ENCODE measurements at places on chromosomes 16 and 17.

- no peak for DNase-seq
These were observed 40.6 kb downstream of the ELAC2 start for GRCh38 chr17:12977008-12977751.

- DNase-seq = no peak
These were observed 77.6 kb downstream of the NXN start for GRCh38 chr17:901964-902363.

- DNase-seq = no peak
These were observed 46.4 kb upstream of the CDH13 start for GRCh38 chr16:82580298-82580890.

DNA sequence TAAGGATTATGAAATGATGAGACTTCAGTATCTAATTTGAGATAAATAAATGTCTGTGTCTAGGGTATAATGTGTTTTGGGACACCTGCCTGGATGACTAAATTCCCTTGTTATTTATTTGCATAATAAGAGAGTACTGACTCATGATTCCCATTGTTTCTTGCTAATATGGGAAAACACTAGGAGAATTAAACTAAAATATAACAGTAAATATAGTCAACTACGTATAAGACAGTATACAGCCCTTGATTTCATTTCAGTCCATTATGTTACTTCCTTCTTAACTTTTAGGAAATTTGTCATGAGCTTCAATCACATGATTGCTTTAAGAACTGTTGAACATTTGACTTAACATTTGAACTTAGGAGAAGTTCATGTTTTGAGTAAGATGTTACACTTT lies 62.4 kb downstream of the VMP1 start:
- DNase-seq = no peak

DNA sequence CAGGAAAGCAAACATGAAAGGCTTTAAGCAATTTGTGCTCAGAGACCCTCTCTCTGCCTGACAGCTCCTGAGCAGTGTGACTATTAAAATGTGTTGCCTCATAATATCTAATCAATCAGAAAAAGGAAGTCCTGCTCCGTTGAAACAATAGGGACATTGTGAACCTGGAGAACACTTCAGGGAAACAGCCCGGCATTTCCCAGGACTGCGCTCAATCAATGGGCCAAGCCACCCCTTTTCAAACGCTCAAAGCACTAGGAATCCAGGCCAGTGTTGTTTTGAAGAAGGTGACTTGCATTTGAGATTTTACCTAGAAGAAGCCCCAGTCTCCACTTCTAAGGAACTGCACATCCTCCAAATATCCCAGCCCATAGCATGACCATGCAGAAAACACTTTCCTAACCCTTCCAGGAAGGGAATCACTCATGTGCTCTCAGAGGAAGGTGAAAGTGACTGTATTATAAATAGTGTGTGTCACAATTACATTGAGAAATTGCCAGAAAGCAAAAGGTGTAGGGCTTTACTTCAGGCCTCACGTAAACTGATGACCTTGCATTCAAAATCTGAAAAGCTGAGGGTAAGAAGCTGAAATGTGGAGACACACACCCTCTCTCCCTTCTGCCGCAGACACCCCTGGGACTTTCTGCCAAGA lies 19.4 kb downstream of the CDRT4 start:
- DNase-seq = no peak

DNA sequence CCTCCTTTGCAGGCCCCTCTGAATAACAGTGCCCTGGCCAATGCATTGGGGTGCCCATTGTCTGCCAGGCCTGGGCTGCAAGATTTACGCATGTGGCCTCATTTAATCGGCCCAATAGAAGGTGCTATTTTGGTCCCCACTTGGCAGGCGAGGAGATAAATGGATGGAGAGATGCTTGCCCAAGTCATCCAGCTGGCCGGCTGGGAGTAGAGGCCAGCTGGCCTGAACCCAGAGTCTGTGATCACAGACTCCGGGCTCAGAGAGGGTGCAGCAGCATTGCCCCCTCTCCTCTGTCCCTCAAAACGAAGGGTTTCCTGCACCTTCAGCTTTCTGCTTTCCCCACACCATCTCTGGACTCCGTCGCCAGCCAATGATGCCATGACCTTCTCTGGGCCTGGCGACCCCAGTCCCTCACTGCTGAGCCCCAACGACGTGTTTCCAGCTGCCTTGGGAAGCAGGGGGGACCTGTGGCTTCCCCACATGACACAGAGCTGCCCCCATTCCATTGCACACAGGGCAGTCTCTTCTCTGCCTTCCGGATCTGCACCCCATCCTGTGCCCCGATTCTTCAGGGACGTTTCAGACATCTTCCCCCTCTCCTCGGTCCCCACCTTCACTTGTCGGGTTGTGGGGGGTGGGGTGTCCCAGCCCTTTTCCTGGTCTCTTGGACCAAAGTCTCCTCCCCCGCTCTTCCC lies 3.5 kb upstream of the ADGRG1 start:
- DNase-seq = no peak

DNA sequence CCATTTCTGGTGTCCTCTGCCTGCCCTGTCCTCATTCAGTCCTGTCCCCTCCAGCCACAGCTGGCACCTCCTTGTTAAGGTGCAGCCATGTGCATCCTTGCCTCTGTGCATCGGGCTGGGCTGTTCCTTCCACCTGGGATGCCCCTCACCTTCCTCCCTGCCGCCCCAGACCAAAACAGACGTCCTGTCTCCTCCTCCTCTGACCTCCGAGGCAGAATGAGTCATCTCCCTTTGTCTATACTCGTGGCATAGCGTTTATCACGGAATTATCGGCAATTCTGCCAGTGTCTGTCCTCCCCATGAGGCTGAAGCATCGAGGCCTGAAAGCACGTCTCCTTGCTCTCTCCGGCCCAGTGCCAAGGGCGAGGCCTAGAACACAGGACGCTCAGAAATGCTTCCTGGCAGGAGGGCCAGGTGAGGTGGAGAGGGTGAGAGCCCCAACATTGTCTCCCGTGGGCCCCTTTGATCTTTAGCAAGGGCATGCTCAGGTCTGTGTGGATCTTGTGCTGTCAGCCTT lies 4.6 kb downstream of the RAI1 start:
- no peak for DNase-seq

GRCh38 chr16:704552-705380 lies 835 bp downstream of the FBXL16 start:
- no peak for DNase-seq

- DNase-seq = no peak
These were observed 73.8 kb downstream of the XYLT1 start for GRCh38 chr16:17396762-17397498.

DNA sequence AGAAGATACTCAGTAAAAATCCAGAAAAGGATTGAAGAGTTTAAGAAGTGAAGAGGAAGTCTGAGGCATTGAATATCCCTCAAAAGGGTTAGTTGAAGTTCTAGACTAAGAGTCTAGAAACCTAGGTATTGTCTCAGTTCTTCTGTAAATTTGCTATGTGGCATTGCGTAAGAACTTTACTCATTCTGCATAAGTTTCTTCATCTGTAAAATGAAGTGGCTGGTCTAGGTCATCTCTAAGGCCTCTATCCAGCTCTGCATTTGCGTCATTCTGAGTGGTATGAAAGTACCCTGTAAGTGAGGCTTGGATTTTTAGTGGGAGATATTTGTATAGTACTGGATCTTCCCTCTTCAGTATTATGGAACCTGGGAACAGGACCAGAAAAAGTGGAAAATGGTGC lies 130.2 kb downstream of the MYO1D start:
- no peak for DNase-seq

- DNase-seq = no peak
These were observed 48.0 kb upstream of the ACSM2B start for GRCh38 chr16:20624205-20624604.

- DNase-seq = no peak
These were observed 418.9 kb downstream of the CDH8 start for GRCh38 chr16:61617219-61617783.

- DNase-seq = no peak
These were observed 1247.6 kb downstream of the CDH8 start for GRCh38 chr16:60788631-60789030.

DNA sequence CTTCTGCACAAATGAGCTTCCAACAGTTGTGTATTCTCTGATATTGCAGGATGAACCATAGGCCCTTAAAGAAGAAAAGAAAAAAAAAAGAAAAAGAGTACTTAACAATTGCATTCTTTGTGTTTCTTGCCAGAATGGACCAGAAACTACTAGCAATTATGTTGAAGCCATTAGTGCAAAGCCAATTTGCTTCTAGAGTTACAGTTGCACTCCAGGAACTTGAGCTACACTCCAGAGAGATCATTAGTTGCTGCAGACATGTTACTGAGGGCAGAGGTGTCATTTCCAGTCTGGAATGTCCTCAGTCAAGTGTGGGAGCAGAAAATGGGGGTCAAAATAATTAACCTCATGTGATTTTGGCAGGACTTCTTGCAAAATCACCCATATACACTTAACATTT lies 85.6 kb upstream of the CCL2 start:
- DNase-seq = no peak

- no peak for DNase-seq
These were observed 11.0 kb upstream of the EDC4 start for GRCh38 chr16:67861877-67862276.

GRCh38 chr16:74817851-74818250 lies 43.2 kb upstream of the FA2H start:
- DNase-seq = no peak

GRCh38 chr17:34110315-34110714 lies 144.8 kb upstream of the CCL2 start:
- DNase-seq = no peak

GRCh38 chr16:87358250-87358649 lies 25.3 kb downstream of the FBXO31 start:
- no peak for DNase-seq

- no peak for DNase-seq
These were observed 1.4 kb downstream of the CLDN9 start for GRCh38 chr16:3013998-3014690.

- DNase-seq = no peak
These were observed 792.8 kb upstream of the CDH8 start for GRCh38 chr16:62829084-62829483.

GRCh38 chr17:31397256-31397939 lies 5.9 kb downstream of the RAB11FIP4 start:
- no peak for DNase-seq

- no peak for DNase-seq
These were observed 658 bp downstream of the CACNG4 start for GRCh38 chr17:66964930-66965800.

- DNase-seq = no peak
These were observed 2.5 kb downstream of the SCNN1B start for GRCh38 chr16:23304620-23305019.

GRCh38 chr17:77651988-77652387 lies 306.5 kb upstream of the TNRC6C start:
- DNase-seq = no peak

- no peak for DNase-seq
These were observed 160.0 kb downstream of the MRM1 start for GRCh38 chr17:36761203-36761950.
